ENCODE measurements at places on chromosomes 13 and 19.
A peak's percentile ranks its signal among the peaks of the same experiment; 100 is the strongest.

GRCh38 chr13:68998056-68998455 lies 1109.6 kb upstream of the ATXN8OS start:
- no peak for DNase-seq

DNA sequence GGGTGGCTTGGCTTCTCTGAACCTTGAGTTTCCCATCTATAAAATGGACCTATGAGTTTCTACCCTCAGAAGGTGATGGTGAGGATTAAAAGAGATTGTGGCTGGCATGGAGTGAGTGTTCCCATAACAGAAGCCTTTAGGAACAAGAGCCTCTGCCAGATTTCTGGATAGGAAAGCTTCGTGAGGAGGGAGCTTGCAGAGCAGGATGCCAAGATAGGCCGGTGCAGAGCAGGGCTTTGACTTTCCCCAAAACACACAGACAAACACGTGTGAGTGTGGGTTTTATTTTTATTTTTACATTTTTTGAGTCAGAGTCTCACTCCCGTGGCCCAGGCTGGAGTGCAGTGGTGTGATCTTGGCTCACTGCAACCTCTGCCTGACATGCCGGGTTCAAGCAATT lies 3.7 kb upstream of the CNN1 start:
- no peak for DNase-seq

- no peak for DNase-seq
Observed at GRCh38 chr19:37505958-37506386, 767 bp upstream of the ZNF793 start.

- DNase-seq = no peak
Observed at GRCh38 chr13:41835871-41836270, 125.0 kb downstream of the VWA8 start.

- DNase-seq = no peak
Observed at GRCh38 chr13:111562716-111563115, 242.3 kb downstream of the TEX29 start.

DNA sequence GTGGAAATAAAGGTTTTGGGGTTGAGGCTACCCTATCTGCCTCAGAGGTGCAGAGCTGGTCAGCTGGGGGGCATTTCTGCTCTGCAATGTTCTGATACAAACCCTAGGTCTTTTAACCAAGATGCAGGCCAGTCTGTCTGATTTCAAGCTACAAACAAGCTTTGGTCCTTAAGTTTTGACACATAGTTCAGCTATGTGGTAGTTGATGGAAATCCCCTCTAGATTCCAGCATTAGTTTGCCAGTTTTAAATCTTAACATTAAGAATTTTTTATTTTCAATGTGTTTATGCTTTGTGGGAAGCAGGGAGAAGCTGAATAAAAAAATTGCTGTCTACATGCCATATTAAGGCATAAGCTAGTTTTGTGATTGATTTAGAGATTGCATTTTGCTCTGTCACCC lies 225.7 kb downstream of the LMO7 start:
- no peak for DNase-seq

- DNase-seq = peak; percentile 71
Observed at GRCh38 chr19:44903602-44904425, 1.8 kb upstream of the APOE start.

DNA sequence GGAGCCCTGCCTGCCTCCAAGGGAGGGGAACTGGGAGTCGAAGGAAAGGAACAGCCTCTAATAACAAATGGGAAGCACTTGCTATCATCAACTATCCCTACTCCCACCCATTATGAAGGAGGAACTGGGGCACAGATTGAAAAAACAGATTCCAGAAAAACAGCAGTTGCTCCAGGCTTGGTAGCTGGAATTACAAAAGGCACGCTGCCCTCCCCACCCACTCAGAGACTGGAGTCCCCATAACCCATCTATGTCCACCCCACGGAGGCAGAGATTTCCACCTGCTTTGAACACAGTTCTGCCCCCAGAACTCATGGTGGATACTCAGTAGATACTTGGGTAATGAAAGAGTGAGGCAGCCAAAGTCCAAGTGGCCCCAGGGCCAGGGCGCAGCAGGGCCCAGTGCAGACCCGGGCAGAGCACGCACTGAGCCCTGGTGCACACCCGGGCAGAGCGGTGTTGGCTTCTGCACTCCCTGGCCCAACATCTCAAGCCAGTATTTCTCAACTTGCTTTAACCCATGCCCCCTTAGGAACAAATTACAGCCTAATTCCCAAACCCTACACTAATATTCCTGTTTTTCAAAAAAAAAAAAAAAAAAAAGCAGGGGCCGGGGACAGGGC lies 19.1 kb upstream of the CCNP start:
- no peak for DNase-seq

GRCh38 chr19:18898607-18899408 lies 2.9 kb upstream of the CERS1 start:
- no peak for DNase-seq

GRCh38 chr13:95603887-95604555 lies 40.5 kb downstream of the DZIP1 start:
- no peak for DNase-seq

All from activated CD4-positive, alpha-beta T cell treated with anti-CD3 and anti-CD28 coated beads for 24 hours (primary cell).